Urinary bladder (tissue), 4 donors: ENCODE measurements at places on chromosomes 6 and 20. TPM values are rescaled to one million over a fixed set of nuclear protein-coding genes. Genes with fewer than 3 reads are reported as not detected.

EFCAB8 gene
- 0.95 TPM for total RNA-seq

- no peak for DNase-seq
Measured at GRCh38 chr20:3863317-3863716, 16.7 kb downstream of the MAVS start.

KHDC1 gene
- 2.6 TPM for total RNA-seq

GSTA1 gene
- not detected for total RNA-seq

DNA sequence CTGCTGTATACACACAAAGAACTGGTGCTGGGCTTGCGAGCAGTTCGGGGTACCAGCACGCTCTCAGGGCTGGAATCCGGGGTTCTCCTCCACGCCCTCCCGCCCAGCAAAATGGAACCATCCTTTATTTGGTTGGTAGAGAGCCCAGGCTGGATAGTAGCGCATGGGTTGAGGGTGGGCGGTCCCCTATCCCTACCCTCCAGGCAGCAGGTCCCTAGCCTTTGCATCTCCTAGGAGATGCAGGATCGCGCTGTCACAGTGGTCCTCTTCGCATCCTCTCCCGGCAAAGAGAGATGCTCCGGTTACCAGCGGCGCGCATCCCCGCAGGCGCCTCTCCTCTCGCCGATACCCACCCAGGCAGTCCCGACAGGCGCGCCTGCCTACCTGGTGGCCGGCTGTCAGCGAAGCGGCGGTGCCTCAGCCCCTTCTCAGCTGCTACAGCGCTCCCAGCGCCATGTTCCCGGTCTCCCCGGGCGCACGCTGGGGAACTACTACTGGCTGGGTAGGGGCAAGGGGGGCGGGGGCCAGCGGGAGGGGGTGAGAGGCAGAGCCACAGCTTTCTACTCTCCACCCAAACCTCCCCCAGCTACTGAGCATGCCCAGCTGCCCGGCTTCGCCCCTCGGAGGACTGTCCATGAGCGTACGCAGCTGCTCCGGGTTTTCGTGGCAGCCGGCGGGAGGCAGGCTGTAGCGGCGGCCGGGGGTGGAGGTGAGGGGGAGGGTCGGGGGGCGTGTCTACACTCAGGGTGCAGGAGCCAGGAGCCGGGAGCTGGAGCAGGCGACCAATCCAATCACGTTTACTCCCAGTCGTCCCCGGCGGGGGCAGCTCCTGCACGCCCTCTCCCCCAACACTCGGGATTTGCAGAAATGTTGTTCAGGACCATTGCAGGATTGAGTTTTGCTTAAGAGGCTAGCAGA is at the start of gene PAK5:
Gene PAK5 (minus strand): TSS at position 699 of the 918 bp plus-strand sequence. CDS start 194,748 bp downstream, outside the sequence.
- peak; percentile 71 for DNase-seq

DNA sequence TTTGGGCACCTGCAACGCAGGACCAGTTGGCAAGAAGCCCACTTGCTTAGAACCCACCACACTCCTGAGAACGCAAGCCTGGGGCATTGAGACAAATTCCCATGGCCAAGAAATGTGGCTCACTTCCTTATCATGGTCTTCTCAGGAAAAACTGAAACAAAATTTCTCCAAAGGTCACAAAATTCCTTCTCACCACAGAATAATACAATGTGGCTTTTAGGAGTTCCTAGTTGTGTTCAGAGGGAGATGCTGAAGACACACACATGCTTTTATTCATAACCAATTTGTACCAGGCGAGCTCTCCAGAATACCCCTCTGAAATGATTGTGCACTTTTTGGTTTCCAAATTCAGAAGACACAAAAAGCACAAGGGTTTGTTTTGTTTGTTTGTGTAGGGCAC is 31.6 kb downstream of the ADTRP start:
- no peak for DNase-seq
